NT2/D1 (cell line): ENCODE measurements at places on chromosomes 5 and 9.

GRCh38 chr5:143516249-143516648 is 112.8 kb upstream of the NR3C1 start:
- DNase-seq, result no peak

GRCh38 chr9:86126998-86127972 is 27.9 kb upstream of the GOLM1 start:
- peak; percentile 74 for DNase-seq

DNA sequence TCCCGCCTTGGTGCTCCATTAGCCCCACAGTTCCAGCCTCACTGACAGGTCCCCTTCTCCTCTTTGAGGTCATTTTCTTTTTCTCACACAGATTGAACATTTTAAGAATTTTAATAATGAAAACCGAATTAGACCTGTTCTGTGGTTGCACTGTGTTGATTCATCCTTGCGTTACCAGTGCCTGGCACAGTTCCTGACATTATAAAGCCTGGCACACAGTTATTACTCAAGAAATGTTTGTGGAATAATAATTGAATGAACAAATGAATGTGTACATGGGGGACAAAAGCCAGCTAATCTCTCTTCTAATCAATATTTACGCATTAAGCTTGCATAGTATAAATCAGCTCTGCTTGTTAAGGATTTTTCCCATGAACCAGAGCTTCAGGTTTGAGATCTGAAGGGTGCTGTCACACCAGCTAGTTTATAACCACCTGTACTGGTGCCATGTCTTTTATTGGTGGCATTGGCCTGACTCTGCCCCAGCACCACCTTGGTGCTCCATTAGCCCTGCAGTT is 80.0 kb downstream of the SV2C start:
- DNase-seq, result no peak

DNA sequence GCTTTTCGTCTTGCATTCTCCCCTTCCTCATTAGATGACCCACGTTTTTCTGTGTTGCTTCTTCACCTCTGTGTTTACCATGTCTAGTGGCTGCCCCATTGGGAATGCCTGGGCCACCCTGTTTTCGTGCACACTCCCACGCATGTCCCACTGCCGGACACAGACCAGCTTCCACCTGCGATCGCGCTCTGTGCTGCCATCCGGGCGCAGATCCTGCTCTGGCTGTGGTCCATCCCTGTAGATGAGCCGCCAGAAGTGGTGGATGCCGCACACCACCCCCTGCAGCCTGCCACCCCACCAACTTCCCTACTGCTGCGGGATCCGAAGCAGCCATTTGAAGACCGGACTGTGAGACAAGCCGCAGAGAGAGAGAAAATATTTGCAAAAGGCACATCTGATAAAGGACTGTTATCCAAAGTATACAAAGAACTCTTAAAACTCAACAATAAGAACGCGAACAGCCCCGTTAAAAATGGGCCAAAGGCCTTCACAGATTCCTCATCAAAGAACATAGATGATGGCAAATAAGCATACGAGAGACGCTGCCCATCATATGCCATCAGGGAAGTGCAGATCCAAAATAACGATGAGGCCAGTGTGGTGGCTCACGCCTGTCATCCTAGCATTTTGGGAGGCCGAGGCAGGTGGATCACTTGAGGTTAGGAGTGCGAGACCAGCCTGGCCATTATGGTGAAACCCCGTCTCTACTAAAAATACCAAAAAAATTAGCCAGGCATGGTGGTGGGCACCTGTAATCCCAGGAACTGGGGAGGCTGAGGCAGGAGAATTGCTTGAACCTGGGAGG is 163.7 kb downstream of the COL23A1 start:
- no peak for DNase-seq

DNA sequence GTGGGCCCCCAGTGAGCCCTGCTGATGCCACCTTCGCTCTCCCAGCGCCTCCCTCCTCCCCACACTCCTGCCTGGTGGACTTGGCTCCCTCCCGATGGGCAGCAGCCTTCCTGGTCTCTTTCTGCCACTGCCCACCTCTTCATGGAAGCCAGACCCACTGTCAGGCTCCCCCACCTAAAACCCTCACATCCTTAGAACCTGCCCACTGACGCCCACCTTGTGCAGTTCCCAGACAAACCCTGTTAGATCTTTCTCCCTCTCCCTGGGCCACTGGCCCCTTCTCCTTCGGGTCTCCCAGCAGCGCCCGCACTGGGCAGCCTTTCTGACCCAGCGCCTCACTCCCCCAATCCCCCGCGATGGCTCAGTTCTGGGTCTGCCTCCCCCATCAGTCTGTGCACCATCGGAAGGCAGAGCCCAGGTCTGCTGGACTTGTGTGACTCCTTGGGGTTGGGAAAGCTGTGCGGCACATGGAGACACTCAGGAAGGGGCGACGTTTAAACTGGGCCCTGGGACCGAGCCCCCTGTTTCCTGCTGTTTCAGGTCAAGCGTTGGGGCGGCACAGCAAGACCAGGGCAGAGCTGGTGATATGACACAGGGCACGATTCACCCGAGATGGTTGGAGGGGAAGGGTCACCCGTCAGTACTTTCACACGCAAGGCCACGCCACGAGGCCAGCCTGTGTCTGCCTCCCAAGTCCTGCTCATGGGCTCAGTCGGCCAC is 17.4 kb downstream of the MYMK start:
- no peak for DNase-seq
